Activated naive CD4-positive, alpha-beta T cell treated with anti-CD3 and anti-CD28 coated beads, Interleukin-2, amount 10 ng/mL, durations not matched to agents 5 hours and 36 hours (primary cell): ENCODE measurements at places on chromosomes 13 and 19. TPM values are rescaled to one million over a fixed set of nuclear protein-coding genes. Genes with fewer than 3 reads are reported as not detected.

BEST2 gene
- not detected for total RNA-seq

PEG3 gene
- not detected for total RNA-seq

BLVRB gene
- 14.6 TPM for total RNA-seq

KLK14 gene
- not detected for total RNA-seq

FLT1 gene
- total RNA-seq: 1.7 TPM

C19orf81 gene
- not detected for total RNA-seq

F10 gene
- total RNA-seq: not detected

PPM1N gene
- total RNA-seq: 2.6 TPM

POU4F1 gene
- 0.39 TPM for total RNA-seq

RGCC gene
- total RNA-seq: 43.3 TPM
